Stimulated activated CD8-positive, alpha-beta memory T cell treated with anti-CD3 and anti-CD28 coated beads, Interleukin-7, amount 100 ng/mL, for 1 hour (primary cell): ENCODE measurements at places on chromosomes 3 and 15.

DNA sequence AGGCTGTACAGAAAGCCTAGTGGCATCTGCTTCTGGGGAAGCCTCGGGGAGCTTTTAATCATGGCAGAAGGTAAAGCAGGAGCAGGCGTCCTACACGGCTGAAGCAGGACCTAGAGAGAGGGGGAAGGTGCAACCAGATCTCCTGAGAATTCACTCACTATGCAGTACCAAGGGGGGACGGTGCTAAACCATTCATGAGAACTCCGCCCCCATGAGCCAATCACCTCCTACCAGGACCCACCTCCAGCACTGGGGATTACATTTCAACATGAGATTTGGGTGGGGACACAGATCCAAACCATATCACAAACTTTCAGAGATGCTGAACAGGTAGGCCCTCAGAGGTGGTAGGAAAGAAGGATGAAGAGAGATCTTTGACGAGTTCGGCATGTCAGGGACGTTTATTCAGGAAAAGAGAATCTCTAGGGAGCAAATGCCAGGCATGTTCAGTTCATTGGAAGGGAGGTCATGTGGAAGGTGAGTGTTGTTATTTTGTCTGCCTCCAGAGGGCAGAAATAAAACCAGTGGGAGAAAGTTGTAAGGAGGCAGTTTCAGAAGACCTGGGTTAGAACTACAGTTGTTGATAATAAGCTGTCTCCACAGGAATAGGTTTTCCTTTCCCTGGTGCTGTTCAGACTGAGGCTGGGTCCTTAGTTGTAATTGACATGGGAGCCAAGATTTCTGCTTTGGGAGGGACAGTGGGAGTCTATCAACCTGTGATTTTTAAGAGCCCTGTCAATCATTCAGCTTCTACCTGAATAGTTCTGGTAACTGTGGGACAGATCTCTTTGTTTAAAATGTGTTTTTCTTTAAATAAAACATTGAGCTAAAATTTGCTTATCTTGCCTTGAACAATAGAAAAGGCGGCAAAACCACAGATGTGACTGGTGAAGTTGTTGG is 4.3 kb upstream of the FNDC3B start:
- no peak for DNase-seq

GRCh38 chr15:74318376-74319137 is 48.9 kb downstream of the CYP11A1 start:
- no peak for DNase-seq

GRCh38 chr3:32947789-32948238 is 3.6 kb upstream of the CCR4 start:
- DNase-seq: peak; percentile 79

DNA sequence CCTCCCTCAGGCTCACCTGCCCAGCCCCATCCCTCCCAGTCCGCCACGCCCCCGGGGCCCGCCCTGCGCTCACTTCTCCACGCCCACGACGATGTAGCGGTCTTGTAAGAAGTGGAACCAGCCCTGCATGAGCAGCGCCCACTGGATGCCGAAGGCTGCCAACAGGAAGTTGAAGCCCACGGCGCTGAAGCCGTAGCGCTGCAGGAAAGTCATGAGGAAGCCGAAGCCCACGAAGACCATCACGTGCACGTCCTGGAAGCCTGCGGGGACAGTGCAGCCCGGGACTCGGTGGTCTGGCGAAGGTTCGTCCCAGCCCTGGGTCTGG is 9.7 kb downstream of the RHCG start:
- DNase-seq: no peak

DNA sequence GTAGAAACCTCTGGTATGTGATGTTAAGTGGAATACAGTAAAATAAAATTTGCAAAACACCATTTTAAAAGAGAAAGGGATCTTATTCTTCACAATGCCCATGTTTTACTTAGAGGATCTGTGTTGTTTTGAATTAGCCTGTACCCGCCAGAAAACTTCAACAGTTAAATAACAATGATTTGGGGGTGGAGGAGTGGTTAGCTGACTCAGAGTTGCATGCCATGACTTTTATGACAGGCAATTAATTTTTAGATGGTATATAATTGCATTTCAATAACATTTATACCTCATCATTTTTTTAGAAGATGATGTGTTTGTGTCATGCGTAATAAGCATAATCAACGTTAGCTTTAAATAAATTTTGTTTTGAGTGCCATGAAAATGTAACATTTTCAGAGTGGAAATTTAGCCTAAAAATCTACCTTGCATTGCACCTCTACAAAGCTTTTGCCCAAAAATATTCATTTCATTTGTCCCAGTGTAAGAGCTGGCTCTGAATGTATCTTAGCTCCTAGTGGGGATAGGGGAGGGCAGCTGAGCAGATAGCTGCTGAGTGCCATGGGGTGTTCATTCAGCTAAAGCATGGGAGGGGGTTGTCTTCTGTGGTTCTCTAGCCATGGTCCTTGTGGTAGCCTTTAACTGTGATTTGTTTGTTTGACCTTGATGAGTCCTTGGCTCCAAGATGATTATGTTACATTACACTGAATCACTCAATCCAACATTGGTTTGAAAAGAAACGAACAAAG is 379.8 kb downstream of the LPP start:
- no peak for DNase-seq

DNA sequence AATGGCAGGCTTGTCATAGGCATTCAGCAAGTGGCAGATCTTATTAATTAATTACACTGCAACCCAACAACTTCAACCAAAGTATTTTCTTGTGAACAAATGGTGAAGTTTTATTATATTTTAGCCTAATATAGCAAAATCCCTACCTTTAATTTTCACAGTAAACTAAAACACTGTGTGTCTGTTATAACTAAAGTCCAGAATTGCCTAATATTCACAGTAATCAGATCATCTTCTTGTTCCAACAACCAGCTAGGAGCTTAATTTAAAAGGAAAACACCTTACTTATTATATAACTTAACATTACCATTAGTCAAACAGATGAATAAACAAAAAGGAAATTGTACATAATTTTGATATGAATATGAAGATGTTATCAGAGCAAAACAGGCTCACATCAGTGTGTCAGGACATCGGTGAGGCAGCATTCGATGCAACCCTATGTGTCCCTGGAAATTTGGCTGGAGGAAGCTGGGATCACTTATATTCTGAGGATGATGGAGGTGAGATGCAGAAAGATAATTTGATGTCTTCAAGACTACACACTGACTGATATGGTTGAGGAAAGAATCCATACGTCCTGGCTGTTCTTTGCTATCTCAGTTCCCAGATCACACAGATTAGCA is 189.3 kb upstream of the EIF1B start:
- no peak for DNase-seq

DNA sequence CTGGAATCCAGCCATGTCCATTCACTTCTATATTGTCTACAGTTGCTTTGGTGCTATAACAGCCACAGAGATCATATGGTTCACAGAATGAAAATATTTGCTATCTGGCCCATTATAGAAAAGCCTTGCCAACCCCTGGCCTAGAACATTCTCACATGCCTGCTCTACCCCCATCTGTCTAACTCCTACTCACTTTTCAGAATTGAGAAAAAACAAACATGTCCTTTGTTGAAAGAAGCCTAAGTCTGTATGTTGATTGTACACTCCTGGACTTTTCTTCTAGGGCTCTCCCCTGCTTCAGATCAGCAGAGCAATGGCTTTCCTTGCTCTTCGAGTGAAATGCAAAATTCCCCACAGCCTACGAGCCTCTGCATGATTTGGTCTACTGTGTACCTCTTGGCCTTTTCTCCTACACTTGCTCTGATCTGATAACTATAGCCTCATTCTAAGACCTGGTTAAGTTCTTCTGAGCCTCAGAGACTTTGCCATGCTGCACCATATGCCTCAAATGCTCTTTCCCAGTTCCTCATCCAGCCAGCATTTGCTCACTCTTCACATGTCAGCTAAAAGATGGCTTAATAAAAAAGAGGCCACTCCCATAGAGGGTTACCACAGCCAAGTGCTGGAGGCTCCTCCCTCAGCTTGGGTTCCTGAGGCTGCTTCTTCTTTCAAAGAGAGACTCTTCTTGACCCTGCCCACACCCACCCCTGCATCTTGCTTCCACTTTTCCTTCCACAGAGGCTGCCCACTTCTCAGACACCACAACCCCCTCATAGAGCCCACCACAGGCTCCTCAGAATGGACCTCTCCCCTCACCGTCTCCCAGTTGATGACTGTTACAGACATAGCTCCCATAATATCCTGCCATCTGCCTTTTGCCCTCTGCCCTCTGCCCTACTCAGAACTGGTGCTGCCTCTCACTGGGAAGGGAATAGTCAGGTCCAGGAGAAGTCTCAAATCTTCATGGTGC is 22.9 kb upstream of the DCLK3 start:
- DNase-seq: no peak
